ENCODE measurements at places on chromosomes 6 and 20. TPM values are rescaled to one million over a fixed set of nuclear protein-coding genes. Genes with fewer than 3 reads are reported as not detected.

DNA sequence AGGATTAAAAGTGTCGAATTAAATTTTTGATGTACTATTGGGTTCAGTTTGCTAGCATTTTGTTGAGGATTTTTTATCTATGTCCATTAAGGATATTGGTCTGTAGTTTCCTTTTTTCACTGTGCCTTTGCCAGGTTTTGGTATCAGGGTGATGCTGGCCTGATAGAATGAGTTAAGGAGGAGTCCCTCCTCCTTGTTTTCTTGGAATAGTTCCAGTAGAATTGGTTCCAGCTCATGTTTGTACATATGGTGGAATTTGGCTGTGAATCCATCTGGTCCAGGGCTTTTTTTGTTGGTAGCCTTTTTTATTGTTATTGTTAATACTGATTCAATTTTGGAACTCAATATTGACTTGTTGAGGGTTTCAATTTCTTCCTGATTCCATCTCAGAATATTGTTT is 141.8 kb downstream of the SIM1 start:
- no peak for DNase-seq

GRCh38 chr6:109738667-109739066 is 47.6 kb downstream of the FIG4 start:
- no peak for DNase-seq

DNA sequence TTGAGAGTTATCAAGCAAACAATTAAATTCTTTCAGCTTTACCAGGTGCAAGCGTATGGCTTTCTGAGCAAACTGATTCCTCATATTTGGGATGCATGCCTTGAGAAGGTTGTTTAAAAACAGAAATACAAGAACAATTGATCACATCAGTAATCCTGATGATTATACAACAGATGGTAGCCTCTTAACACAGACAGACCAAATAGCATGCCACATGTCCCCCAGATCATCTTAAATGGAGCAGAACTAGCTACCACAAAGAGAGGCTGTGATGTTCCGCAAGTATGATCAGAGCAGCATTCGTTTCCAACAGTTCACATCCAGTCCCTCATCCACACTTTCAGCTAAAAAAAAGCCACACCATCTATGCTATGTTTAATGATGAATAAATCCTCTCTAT is 246.2 kb upstream of the NRSN1 start:
- no peak for DNase-seq

- no peak for DNase-seq
Measured at GRCh38 chr6:155399062-155399744, 56.4 kb downstream of the NOX3 start.

DNA sequence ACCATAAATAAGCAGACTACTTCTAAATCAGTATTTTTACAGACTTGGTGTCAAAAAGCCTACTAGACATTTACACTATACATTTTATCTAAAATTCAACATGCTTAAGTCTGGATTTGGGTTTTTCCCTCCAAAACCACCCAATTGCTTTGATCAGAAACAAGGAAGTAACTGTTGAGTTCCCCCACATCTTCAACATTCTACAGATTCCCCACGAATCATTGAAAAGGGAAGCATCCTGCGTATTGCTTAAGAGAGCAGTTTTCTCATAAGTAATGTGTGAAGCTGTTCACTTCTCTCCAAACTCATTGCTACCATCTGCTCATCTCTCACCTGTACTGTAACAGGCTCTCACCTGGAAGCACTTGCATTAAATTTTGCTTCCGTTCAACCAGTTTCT is 36.4 kb upstream of the RNF144B start:
- no peak for DNase-seq

Gene MAP3K5
- 3.0 TPM for total RNA-seq

DNA sequence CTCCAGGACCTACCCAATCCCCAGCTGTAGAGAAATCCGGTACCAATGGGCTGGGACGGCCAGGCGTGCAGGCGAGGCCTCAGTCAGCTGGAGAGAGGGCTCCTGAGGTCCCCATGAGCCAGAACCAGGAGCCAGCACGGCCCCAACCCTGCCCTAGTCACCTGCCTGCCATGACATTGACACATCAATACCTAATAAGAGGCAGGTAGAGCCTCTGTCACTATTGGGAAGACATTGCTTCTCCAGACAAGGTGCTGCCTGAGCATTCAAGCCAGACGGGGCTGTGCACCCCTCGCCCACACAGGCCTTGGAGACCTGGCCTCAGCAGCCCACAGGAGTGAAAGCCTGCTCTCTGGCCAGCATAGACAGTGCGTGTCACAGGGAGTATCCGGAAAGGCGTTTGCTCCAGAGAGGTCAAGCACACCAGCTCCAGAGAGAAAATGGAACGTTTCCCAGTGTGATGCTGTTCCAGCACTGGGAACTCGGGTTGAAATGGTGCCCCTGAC is 3.5 kb downstream of the DLL1 start:
- DNase-seq, result no peak

- DNase-seq, result no peak
Measured at GRCh38 chr6:92892626-92893170, 526.7 kb downstream of the EPHA7 start.

Gene PRR18
- 0.12 TPM for total RNA-seq

DNA sequence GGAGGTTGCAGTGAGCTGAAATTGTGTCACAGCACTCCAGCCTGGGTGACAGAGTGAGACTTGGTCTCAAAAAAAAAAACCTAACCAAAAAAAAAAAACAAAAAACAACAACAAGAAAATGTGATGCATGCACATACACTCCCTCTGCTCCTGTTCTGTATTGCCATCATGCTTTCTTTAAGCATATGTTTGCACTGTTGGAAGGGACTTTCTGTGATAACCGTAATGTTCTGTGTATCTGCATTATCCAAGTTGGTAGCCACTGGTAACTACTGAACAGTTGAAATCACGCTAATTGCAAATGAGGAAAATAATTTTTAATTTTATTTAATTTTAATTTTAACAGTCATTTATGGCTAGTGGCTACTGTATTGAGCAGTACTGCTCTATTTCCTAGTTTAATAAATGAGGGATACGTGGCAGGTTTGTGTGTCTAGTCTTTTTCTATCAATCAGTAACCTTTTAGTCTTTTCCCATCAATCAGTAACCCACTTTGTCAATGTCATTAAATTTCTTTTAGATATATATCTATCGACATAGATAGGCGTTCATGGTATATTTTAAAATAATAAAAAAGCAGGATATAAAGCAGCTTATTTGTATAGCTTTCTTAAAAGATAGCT is 135.6 kb downstream of the ASCC3 start:
- no peak for DNase-seq

Gene MLIP
- 65.4 TPM for total RNA-seq

Gene HNF4A
- total RNA-seq, result 0.09 TPM

GRCh38 chr6:159427771-159428170 is 258.6 kb downstream of the FNDC1 start:
- DNase-seq, result no peak

- peak; percentile 56 for DNase-seq
Measured at GRCh38 chr6:35017411-35018181, 123.5 kb downstream of the TCP11 start.

GRCh38 chr20:3804254-3804751 is 8.2 kb downstream of the CDC25B start:
- DNase-seq, result no peak

- DNase-seq, result no peak
Measured at GRCh38 chr20:20396794-20397193, 28.9 kb downstream of the INSM1 start.

Gene LAMA2
- 52.0 TPM for total RNA-seq

- DNase-seq, result no peak
Measured at GRCh38 chr6:55530931-55531330, 48.1 kb downstream of the HMGCLL1 start.

DNA sequence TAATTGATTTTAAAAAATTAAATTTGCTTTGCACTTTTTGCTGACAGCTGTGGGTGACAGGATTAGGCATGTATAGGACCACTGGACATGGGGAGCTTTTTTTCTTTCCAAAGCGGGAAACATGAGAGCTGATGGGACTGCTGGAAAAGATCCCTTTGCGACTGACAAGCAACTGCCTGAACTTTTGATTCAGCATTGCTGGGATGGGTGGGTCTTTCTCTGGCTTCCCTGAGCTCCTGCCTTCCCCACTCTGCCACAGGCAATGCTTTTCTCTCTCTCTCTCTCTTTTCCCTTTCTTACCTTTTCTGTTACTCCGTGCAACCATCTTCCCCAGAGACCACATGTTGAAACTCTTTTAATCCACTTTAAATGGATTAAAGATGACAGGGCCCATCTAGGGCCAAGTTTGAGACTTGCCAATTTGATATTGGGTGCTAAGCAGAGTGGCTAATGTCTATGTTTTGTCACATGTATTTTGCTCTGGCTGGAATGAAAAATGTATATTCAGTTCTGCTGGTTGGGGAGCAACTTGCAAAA is 33.5 kb upstream of the TPD52L1 start:
- DNase-seq, result no peak

DNA sequence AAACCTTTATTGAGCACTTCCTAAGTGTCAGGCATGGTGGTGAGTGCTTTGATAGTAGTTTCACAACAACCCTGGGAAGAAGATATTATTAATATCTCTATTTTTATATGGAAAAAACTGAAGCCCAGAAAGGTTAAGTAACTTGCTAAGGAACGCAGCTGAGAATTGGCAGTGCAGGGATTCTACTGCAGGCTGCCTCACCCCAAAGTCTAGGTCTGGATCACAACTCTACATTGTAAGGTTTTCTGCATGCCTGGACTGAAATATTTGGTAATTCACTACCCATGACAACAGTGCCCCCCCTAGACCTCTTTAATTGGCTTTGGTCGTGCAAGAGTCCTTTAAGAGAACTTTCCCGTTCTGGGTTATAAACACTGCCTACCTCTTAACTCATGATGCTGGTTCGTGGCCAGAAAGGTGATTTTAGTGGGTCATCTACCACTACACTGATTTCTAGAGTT is 67.1 kb upstream of the KCNQ5 start:
- no peak for DNase-seq

DNA sequence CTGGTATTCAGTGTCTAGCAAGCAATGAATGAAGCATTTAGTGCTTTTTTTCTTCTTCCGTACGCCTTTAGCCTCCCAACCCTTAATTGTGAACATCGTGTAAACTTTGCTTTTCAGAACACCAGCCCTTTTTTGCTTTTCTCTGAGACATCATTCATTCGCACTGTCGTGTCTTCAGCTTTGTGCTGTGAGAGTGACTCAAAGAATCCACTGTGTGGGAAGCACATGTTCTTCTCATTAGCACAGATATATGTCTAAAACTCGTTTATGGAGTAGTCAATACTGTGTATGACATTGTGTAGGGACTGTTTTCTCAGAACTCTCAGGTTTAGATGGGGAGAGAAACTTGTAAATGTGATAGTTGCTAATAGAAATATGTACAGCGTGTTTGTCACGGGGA is 279.1 kb downstream of the FARS2 start:
- no peak for DNase-seq

- no peak for DNase-seq
Measured at GRCh38 chr6:28277746-28278145, 3.6 kb upstream of the PGBD1 start.

GRCh38 chr6:106608080-106608668 is 21.1 kb downstream of the RTN4IP1 start:
- peak; percentile 65 for DNase-seq

Gene CYP39A1
- total RNA-seq, result 4.3 TPM

Gene SMOC2
- 2.9 TPM for total RNA-seq

GRCh38 chr6:10626154-10626741 is 68.2 kb downstream of the C6orf52 start:
- no peak for DNase-seq

DNA sequence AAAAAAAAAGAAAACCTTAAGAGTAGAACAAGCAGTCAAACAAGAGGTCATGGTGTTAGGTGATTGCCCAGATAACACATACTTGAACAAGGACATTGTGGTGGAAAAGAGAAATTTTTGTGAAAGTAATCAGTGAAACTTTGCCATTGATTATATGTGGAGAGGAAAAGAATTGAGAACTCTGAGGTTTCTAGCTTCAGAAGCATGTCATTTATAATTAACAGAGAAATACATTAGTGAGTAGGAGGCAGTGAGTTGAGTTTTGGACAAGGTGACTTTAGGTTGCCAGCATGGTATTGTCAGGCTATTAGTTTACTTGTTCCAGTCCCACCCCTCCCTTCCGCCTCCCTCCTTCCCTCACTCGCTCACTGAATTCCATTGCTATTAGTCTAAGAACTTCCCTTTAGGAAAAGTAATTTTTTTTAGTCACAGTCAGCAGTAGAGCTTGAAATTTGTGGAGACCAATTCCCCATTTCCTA is 17.2 kb downstream of the TAB2 start:
- DNase-seq, result no peak

DNA sequence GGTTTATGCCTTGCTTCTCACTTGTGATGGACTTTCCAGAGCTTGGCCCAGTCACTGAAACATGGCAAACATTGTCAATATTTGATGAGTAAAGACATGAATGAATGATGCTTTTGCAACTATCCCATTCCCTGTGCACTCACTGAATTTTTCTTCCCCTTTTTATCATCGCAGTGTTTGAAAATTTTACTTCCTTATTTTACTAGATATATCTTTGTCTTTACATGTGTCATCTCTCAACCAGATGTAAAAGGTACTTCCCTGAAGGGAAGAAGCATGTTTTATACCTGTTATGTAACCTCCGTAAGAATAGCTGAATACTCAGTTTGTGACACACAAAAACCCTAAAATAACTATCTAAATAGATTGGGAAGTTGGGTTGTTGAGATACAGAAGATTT is 544.7 kb upstream of the FLRT3 start:
- DNase-seq, result no peak

DNA sequence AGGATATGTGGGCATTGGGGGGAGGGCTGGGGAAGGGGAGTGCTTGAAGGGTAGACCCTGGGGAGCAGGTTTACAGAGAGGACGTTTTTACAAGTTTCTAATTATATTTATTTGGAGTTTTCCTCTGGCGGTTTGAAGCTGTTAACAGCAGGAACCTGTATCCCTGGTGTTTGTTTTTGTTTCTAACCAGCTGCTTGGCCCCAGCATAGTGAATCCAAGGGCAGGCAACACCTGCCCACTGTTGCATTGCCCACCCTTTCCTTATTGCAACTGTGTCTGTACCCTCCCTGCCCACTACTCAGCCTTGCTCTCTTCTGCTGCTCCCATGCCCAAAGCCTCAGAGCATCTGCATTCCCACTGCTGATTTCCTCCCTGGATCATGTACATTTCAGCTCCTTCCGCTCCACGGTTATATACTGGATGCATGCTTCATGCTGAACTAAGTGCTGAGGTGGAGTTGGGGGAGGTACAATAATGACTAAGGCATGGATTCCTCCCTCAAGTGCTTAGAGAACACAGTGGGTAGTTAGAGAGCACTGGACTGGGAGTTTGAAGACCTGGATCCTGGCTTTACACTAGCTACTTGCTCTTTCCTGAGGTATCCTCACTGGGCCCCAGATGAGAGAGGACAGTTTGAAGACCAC is 6.0 kb downstream of the SCUBE3 start:
- no peak for DNase-seq

- no peak for DNase-seq
Measured at GRCh38 chr20:1029980-1030379, 27.9 kb upstream of the RSPO4 start.

All from cardiac muscle cell (in vitro differentiated cells and primary cell).